ENCODE measurements at places on chromosomes 12 and 14.

DNA sequence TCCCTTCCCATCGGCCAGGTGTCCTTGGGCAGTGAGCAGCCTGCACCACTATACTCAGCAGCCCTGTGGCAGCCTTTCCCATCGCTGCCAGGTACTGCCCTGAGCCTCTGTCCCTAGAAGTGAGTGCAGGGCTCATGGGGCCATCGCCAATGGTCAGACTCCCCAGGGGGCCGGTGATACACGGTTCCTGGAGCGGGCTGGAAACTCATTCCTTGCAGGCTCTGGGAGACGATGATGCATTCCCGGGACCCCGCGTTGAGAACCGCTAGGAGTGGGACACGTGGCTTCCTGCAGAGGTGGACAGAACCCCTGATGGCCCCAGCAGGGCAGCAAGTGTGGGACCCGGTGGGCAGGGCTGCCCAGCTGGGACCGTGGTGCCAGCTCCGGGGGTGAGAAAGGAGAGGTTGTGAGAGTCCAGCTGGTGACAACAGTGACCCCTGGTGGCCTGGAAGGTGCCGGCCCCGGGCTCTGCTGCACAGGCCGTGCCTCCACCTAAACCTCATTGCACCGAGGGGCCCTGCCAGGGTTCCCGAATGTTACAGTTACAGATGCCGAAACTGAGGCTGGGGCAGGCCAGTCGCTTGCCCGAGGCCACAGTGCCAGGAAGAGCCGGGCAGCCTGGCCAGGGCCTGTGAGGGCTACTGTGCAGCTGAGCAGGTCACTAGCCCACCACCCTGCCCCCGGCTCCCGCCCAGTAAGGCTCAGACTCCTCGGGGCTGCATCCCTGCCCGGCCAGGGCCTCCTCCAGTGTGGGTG, 33.8 kb downstream of the FBRSL1 start:
- peak; percentile 81 for DNase-seq

- DNase-seq: no peak
These were observed 80.8 kb downstream of the BHLHE41 start for GRCh38 chr12:26044007-26044394.

GRCh38 chr12:116726694-116727093, 11.2 kb downstream of the SPRING1 start:
- DNase-seq: no peak

- DNase-seq: no peak
These were observed 78.5 kb downstream of the PPFIBP1 start for GRCh38 chr12:27602516-27602915.

GRCh38 chr12:109295764-109296425, 13.2 kb downstream of the FOXN4 start:
- DNase-seq: no peak

- DNase-seq: no peak
These were observed 303.3 kb downstream of the DPF3 start for GRCh38 chr14:72590577-72590976.

GRCh38 chr12:80373666-80374065, 70.4 kb upstream of the PTPRQ start:
- no peak for DNase-seq

GRCh38 chr14:51744372-51745130, 92.8 kb downstream of the FRMD6 start:
- DNase-seq: no peak

GRCh38 chr12:132453361-132454192, 36.4 kb upstream of the FBRSL1 start:
- no peak for DNase-seq

- DNase-seq: no peak
These were observed 6.9 kb upstream of the SCARB1 start for GRCh38 chr12:124870515-124870914.

DNA sequence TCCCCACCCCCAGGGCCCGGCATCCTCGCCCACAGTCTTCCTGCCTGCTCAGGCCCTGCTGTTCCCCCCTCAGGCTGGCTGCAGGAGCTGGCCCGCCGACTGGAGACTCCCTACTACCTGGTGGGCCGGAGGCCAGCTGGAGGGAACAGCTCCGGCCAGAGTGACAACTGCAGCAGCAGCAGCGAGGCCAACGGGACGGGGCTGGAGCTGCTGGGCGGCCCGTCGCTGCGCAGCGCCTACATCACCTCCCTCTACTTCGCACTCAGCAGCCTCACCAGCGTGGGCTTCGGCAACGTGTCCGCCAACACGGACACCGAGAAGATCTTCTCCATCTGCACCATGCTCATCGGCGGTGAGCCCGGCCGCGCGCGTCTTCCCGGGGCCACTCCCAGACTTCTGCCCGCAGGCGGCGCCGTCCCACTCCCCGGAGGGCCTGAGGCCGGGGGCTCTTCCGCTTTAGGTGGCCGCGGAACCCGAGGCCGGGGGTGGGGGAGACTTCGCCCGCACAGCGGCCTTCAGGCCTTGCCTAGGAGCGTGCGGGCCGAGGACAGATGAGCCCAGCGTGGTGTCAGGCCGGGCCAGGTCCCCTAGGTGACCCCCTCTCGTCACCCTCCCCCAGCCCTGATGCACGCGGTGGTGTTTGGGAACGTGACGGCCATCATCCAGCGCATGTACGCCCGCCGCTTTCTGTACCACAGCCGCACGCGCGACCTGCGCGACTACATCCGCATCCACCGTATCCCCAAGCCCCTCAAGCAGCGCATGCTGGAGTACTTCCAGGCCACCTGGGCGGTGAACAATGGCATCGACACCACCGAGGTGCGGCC, 10.2 kb downstream of the KCNH3 start:
- DNase-seq: peak; percentile 31

DNA sequence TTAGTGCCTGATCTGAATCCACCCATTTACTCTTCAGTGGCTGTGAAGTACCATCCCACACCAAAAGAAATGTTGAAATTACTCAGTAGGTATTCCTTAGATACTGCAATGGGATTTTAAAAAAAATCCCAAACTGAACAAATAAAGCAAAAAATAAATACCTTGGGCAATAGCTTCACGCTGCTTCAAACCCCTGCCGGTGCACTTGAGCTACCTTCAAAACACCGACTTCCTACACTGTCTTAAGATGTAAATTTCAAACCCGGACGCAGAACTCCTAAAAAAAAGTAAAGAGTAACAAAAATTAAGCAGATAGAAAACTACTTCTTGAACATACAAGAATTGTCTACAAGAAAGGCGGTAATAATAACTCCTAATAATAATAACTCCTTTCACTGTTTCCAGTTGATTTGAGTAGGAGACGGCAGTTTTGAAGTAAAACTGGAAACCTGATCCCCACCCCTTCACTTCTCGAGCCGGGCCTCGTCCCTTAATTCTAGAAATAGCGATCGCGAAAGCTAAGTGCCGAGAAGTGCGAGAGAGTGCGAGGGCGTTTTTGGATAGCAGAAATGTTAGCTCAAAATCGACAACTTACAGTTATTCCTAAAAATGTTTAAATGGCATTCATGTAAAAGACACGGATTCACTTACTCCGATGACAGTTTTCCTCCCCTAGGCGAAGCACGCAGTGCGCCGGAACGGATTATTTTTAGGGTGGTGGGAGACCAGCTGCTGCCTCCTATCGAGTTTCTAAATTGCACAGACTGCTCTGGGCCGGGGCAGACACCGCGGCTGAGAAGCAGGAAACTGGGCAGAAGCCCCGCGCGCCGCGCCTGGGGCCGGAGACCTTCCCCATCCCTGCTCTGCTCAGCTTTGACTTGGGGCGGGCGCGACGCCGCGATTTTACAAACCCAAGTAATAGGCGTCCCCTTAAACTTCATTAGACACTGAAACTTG, at the start of gene ABCC9:
Gene ABCC9, minus strand, starts transcription at position 878 of the 957 bp plus-strand sequence. CDS start 4,752 bp downstream, outside the sequence.
- peak; percentile 20 for DNase-seq

DNA sequence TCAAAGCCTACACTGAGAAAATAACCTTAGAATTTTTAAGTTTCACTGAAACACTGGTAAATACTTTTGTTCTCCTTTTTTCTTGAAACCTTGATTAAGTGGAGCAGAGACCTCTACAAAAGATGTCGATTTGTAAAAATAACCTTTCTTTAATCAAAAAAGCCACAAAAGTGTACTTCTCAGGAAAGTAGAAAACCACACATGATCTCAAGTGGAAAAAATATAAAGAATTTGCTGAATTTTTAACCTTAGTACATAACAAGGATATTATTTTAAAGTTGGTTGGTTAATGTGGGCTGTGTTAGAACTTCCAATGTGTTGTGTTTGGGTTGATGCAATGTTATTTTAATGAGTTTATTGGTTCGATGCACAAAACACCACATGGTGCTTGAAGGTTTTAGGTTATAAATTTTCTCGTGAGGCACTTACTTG, 8.6 kb downstream of the LGR5 start:
- DNase-seq: no peak

DNA sequence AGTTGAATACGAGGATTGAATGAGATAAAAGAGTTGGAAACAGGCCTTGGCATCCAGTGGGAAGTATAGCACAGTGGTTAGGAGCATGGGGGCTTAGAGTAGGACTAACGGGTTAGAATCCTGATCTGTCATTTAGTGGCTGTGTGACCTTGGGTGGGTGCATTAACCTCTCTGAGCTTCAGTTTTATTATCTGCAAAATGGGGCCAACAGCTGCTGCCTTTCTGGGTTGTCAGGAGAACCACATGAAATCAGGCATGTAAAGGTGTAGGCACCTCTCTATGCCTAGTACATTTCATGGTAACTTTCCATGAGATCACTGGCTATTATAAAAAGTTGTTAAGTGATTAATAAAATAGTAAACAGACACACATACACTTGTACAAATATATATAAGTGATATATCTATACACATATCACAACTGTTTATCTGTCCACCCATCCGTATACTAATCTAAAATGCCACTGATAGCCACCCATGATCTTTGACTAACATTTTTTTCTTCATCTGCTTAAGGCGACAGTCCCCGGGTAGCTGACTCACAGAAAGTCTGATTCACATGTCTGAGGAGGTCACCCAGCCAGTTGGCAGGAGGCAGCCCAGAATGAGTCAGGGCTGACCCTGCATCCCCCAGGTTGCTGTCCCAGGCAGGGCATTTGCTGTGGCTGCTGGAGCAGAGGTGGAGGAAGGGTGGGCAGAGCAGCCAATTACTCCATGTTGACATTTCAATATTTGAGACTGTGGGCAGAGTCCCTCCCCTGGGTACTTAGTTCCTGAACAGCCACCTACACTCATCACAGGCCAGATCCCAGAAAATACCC, 125.6 kb upstream of the NOS1 start:
- no peak for DNase-seq
